ENCODE measurements at places on chromosomes 16 and 17.

GRCh38 chr16:54873071-54873470 is 57.6 kb upstream of the IRX5 start:
- DNase-seq: no peak

- no peak for DNase-seq
Measured at GRCh38 chr17:28725166-28725659, 820 bp downstream of the TLCD1 start.

- no peak for DNase-seq
Measured at GRCh38 chr16:86819533-86819892, 241.2 kb downstream of the FOXL1 start.

DNA sequence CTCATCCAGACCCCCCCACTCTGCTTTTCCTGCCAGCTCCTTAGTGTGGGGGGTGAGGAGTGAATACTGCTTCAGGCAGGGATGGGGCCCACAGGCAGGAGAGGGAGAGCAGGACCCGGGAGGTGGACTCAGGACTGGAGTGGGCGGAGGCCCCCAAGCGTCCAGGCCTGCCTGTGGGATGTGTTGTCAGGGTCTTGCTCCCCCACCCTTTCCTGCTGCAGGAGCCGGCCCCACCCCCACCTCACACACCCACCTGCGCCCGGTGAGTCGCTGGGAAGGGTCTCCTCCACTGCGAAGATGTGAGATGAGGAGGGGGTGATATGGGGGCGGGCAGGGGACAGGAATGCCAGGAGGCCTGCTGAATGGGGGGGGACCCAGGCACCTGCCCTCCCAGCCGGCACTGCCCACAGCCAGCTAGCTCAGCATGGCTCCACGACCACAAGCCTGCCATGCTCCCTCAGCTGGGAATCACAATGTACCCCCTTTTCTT is 1.1 kb downstream of the FAM171A2 start:
- DNase-seq: no peak
